Stimulated activated CD8-positive, alpha-beta memory T cell treated with anti-CD3 and anti-CD28 coated beads, Interleukin-15, amount 100 ng/mL, for 4 hours (primary cell): ENCODE measurements at places on chromosomes 5 and 9.

DNA sequence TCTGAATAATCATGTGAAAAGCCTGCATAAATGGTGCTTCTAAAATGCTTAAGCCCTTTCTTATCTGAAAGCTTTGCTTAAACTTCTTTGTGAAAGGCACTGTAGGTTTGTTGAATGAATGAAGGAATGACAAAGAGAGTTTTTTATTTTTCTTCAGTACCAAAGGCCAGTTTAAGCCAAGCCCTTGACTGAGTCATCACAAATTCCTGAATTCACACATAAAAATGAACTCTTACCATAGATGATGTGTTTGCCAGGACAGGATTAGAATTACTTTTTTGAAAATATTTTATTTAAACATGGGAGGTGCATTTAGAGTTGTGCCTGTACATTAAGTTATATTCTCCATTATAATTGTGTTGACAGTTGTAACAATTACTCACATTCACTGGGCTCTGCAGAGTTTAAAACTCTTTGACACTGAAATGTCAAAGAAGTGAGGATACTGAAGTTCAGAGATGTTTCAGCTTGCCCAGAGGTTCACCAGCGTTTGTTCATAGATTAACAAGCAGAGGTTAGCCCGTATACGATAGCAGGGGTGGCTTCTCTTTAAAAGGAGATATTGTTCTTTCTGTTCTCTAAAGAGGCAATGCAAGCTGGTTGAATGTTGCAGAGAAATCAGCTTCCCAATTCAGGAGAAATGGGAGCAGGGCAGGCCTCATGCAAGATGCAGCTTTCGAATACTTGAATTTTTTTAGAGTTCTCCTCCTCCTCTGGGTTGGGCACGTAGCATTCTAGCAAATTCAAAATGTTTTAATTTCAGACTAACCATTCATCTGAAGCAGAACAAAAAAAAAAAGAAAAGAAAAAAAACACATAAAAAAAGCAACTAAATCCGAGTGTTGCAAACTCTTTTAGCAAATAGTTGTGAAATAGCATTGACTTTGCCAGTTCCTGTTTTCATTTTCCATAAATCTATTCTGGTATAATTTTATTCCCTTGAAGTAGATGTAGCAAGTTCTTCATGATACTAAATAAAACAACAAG is 358.7 kb upstream of the KLF4 start:
- DNase-seq = no peak

GRCh38 chr5:138489683-138490061 is 24.4 kb downstream of the EGR1 start:
- no peak for DNase-seq

DNA sequence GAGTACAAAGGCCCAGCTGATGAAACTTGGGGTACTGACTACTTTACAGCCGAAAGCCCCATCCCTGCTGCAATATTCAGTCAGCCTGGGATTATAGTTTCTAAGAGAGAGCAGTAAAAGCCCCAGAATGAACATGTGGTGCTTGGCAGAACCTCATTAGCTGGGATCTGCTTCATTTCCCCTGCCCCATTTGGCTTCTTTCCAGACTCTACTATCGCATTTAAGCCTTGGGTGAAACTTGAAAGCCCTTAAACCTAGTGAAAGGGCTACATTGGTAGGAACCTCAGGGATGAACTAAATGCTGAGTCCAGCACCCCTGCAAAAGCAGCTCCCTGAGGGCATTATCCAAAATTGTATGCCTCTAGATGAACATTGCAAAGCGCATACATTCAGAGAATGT is 631.1 kb downstream of the ACTL7B start:
- no peak for DNase-seq

DNA sequence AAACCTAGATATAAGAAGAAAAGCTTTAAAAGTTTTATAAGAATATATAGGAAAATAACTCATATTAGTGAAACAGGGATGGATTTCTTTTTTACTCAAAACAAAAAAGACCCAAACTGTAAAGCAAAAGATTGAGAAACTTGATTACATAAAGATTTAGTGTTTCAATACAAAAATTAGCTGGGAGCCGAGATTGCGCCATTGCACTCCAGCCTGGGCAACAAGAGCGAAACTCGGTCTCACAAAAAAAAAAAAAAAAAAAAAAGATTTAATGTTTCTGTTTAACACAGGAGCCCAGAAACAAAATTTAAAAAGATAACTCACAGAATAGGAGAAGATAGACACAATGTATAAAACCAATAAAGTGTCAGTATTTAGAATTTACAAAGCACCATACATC is 45.2 kb downstream of the CDC14B start:
- no peak for DNase-seq

DNA sequence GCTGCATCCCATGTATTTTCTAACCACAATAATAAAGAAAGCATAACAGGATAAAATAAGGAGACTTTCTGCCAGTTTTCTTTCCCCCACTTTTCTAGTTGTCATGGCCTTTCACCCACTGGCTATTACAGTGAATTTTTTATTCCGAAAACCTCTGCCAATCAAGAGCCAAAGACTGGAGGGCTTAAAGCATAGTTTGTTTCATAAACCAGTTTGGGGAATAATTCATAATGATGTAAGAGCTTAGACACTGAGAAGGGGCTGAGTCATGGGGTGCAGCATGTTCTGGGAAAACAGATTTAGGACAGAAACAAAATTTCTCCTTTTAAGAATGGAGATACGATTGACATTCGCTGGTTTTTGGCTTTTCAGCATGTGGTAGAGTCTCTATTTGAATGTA is 4.4 kb upstream of the GLIPR2 start:
- DNase-seq = no peak

- no peak for DNase-seq
These were observed 59.2 kb downstream of the WNK2 start for GRCh38 chr9:93243112-93243511.

- no peak for DNase-seq
These were observed 144.1 kb downstream of the CCDC171 start for GRCh38 chr9:15696979-15697378.

GRCh38 chr9:80946496-80947170 is 742.7 kb downstream of the TLE1 start:
- DNase-seq = no peak

DNA sequence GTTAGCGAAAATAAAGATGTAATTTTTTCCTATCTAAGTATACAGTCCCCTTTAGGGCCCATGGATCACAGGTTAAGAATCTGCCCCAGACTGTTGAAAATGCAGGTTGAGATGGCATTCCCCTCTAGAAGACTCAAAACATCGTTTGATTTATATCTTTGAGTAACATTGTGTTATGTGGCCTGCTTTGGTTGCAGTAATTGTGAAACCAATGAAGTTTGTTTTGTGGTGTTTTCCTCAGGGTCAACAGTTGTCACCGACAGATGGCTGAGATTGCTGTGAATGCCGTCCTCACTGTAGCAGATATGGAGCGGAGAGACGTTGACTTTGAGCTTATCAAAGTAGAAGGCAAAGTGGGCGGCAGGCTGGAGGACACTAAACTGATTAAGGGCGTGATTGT is 7.8 kb downstream of the CCT5 start:
- no peak for DNase-seq

- DNase-seq = no peak
These were observed 51.0 kb upstream of the FCN1 start for GRCh38 chr9:134968823-134969090.

- no peak for DNase-seq
These were observed 761 bp downstream of the REEP2 start for GRCh38 chr5:138439477-138440158.

GRCh38 chr5:136374003-136374402 is 8.7 kb upstream of the TRPC7 start:
- DNase-seq = no peak

DNA sequence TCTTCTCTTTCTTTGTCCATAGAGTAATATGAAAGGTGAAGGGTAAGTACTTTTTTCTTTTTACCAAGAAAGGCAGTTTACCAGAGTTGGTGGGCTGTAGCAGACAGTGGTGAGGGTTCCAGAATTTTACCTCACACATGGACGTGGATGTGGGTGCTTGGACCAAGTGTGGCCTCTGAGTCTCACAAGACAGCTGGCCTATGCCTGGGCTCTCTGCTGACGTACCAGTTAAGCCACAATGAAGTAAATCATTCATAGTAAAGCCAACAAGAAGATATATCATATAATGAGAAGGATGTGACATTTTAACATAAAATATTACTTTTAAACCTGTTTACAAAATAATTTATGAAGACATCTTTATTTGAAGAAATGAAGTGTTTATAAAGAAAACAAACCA is 106.0 kb downstream of the PRKACG start:
- DNase-seq = no peak

GRCh38 chr9:95831810-95832209 is 43.7 kb upstream of the ERCC6L2 start:
- DNase-seq = no peak

DNA sequence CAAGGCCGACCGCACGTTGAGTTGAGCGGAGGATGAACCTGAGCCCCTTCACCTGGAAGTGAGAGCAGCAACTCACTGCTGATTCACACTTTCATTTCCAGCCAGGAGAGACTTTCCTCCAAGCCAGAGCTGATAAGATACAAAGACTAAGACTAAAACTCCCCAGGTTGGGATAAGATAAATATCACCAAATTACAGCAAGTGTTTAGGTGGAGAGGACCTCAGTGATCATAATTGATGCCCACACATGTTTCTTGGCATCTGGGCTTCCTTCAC is 6.4 kb upstream of the NKD2 start:
- DNase-seq = no peak

DNA sequence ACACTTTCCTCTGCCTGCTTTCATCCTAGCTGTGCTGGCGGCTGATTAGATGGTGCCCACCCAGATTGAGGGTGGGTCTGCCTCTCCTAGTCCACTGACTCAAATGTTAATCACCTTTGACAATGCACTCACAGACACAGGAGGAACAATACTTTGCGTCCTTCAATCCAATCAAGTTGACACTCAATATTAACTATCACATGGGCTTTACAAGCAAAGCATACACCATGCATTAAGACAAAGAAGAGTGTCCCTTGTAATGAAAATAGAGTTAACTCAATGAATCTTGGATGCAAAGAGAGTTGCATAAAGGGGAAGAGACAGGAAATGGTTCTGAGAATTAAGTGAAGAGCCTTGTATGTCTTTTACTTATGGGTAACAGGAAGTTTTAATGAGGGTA is 298.7 kb upstream of the BRINP1 start:
- no peak for DNase-seq

- DNase-seq = no peak
These were observed 94.0 kb upstream of the RAPGEF1 start for GRCh38 chr9:131833906-131834305.

GRCh38 chr9:38680837-38681445 is 39.0 kb downstream of the FAM240B start:
- DNase-seq = no peak

GRCh38 chr9:131923766-131924165 is 155.9 kb downstream of the MED27 start:
- DNase-seq = no peak

DNA sequence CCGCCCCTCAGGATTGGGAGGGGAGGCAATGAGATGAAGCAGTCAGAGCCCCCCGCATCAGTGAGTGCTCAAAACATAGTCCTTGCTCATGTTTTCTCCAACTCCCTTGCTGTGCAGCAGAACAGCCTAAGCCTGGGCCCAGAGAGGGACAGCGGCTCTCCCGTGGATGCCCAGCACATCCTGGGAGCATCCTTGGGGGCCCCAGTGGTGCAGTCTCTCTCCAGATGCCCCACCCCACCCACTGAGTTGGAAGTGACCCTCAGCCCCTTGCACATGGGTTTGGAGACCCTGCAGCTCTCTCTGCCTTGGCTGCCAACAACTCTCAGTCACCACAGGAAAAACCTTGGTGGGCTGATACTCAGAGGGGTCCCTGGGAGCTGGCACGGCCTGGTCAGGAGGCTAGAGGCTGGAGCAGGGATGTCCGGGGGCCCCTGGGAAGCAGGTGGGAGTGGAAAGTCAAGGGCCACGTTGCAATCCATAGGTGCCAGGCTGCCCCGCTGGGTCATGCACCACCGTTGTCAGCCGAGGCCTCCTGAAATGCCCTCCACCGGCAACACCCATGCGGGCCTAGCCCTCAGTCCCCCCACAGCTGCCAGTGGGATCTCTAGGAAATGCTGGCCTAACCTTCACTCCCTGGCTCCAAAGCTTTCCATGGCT is 242.5 kb downstream of the PBX3 start:
- no peak for DNase-seq

GRCh38 chr5:106020894-106021293 is 1649.8 kb downstream of the EFNA5 start:
- DNase-seq = no peak

- DNase-seq = no peak
These were observed 705.4 kb upstream of the RIOK2 start for GRCh38 chr5:97888439-97888838.

GRCh38 chr5:91114658-91115057 is 268.5 kb downstream of the ARRDC3 start:
- DNase-seq = no peak

- no peak for DNase-seq
These were observed 17.3 kb downstream of the MACIR start for GRCh38 chr5:103275851-103276250.

GRCh38 chr9:32427111-32427873 is 42.8 kb downstream of the ACO1 start:
- DNase-seq = no peak

- no peak for DNase-seq
These were observed 581.6 kb upstream of the CDH9 start for GRCh38 chr5:27619982-27620381.

GRCh38 chr5:55821731-55822512 is 29.2 kb upstream of the IL31RA start:
- DNase-seq = no peak

GRCh38 chr9:127178686-127179632 is 56.5 kb upstream of the ANGPTL2 start:
- no peak for DNase-seq

- no peak for DNase-seq
These were observed 23.2 kb upstream of the RFK start for GRCh38 chr9:76417394-76417793.

DNA sequence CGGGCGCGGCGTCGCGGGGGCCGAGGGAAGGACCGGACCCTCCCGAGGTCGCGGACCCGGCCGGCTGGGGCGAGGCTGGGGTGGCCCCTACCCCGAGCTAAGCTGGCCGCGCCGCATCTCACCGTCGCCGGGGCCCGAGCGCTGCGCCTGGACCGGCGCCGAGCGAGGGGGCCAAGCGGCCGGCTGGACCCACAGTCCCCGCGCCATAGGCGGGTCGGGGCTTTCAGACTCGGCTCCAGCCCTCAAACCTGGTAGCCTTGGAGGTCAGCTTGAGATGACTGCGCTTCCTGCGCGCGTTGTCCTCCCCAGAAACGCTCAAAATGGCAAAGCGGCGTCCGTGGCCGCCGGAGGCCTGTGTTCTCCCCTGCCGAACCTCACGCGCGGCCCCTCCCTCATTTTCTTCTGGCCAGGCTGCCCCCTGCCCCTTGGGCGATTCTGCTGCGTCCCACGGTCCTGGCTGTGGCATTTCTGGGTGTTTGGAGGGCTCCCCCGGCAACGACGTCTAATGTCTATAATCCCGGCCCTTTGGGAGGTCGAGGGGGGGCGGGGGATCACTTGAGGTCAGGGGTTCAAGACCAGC is 8.7 kb upstream of the GRIN1 start:
- DNase-seq = no peak

DNA sequence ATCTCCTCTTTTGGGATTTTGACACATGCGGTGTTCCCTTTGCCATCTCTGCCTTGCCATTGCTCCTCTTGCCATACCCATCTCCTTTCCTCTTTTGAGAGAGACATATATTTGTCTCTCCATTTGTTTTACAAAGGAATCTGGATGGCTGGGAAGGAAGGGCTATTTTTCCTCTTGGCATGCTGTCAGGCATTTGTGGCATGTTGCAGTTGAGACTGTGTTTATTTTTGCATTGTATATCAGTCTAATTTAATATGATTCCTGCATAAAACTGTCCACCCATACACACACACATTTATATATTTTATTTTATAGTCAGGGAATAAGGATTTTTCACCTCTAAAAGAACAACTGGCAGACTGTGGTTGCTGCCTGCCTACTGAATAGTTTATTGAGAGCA is 1105.8 kb upstream of the SEMA6A start:
- DNase-seq = no peak
